Epithelial cell of prostate (primary cell): ENCODE measurements at places on chromosomes 6 and 20.

DNA sequence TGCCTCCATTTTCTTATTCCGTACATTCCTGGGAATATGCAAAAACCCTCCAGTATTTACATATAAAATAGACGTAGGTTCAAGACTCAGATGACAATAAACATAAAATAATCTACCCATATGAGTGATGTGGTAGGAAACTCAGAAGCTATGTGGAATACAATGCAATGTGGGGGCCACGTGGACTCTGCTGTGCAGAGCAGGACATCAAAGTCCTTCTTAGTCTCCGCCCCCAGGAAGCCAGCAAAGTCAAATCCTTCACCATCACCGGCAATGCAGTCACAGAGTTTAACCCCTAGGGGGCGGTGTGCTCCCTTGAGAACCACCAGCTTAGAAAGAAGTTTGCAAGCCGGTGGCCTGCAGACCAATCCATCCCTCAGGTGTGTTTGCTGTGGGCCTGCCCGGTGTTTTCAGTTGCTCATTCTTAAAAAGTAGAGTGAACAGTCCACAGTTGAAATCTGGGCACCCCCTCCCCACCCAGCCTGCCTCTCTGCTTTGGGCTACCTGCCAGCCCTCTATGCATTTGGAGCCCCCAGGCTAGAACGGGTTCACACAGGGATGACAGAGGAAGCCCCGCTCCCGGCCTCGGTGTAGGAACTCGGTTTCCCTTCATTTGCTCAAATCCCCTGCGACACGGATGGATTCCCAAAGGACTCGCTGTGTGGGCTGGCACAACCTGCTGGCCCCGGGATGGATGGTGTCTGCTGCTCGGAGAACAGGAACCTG is 59.9 kb downstream of the SULF2 start:
- peak; percentile 33 for DNase-seq

- DNase-seq = no peak
Observed at GRCh38 chr6:158161566-158162254, 6.4 kb downstream of the SERAC1 start.

GRCh38 chr6:96898241-96898851 is 655 bp upstream of the NDUFAF4 start:
- no peak for DNase-seq

- no peak for DNase-seq
Observed at GRCh38 chr6:24229696-24230405, 103.8 kb downstream of the NRSN1 start.

DNA sequence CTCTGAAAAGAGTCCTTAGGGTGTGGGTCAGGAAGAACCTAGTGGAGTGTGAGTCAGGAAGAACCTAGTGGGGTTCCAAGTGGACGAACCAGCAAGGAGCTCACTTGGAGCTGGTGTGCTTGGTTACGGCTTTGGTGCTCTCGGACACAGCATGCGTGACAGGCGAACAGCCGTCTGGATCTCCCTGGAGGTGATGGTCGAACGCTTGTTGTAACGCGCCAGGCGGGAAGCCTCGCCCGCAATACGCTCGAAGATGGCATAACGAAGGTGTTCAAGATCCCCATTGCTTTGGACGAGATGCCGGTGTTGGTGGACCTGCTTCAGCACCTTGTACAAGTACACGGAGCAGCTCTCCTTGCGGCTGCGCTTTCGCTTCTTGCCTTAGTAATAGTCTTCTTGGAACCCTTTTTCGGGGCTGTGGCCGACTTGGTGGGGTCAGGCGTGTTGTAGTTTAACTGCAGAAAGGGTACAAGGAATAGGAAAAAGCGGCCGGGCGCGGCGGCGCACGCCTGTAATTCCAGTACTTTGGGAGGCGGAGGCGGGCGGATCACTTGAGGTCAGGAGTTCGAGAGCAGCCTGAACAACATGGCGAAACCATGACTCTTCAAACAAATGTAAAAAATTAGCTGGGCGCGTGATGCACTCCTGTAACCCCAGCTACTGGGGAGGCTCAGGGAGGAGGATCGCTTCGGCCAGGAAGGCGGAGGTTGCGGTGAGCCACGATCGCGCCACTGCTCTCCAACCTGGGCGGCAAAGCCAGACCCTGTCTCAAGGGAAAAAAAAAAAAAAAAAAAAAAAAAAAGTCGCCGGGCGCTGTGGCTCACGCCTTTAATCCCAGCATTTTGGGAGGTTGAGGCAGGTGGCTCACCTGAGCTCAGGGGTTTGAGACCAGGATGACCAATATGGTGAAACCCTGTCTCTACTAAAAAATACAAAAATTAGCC is 48.0 kb downstream of the OR2B2 start:
- no peak for DNase-seq

DNA sequence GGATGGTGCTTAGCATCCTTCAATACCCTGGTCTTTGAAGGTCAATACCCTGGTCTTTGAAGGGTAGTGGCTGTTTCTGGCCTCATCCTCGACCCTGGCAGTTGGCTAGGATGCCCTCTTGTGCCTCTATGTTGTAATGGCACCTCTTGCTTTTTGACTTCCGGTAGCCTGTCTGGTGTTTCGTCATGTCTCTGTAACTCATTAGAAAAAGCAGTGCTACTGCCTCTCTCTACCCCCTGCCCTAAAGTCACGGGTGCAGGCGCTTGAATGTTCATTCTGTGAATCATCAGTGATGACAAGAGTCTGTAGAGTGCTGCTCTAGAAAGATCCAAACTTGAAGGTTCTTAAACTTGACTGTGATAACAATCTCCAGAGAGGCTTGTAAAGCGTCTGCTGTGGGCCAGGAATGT is 28.3 kb downstream of the RSPO4 start:
- DNase-seq = peak; percentile 34

DNA sequence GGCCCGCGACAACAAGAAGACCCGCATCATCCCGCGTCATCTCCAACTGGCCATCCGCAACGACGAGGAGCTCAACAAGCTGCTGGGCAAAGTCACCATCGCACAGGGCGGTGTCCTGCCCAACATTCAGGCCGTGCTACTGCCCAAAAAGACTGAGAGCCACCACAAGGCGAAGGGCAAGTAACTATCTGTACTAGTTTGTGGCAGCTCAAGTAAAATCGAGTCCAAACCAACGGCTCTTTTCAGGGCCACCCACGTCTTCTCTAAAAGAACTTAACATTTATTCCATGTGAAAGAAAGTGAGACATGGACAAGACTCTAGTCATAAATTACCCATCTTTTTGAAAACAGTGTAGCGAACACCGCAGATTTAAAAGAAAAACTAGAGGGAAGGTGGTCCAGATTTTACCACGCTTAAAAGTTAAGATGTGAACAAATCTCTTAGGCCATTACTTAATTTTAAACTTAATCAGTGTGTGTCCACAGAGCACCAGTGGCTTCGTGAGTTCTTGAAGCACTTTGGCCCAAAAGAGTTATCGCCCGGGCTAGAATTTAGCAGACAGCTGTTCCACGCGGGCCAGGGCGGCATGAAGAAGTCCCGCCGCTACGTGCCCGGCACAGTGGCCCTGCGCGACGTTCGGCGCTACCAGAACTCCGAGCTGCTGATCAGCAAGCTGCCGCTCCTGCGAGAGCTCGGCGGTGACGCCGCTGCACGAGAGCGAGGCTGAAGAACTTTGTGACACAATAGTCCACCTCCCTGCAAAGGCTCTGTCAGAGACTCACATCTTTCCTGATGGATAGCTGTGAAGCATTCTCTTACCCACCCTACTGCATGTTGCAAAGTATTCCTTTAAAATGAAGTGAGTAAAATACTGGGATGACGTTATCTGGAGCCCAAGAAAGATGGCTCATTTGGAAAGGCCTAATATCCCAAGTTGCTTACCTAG is 113.9 kb upstream of the PRSS16 start:
- DNase-seq = no peak

DNA sequence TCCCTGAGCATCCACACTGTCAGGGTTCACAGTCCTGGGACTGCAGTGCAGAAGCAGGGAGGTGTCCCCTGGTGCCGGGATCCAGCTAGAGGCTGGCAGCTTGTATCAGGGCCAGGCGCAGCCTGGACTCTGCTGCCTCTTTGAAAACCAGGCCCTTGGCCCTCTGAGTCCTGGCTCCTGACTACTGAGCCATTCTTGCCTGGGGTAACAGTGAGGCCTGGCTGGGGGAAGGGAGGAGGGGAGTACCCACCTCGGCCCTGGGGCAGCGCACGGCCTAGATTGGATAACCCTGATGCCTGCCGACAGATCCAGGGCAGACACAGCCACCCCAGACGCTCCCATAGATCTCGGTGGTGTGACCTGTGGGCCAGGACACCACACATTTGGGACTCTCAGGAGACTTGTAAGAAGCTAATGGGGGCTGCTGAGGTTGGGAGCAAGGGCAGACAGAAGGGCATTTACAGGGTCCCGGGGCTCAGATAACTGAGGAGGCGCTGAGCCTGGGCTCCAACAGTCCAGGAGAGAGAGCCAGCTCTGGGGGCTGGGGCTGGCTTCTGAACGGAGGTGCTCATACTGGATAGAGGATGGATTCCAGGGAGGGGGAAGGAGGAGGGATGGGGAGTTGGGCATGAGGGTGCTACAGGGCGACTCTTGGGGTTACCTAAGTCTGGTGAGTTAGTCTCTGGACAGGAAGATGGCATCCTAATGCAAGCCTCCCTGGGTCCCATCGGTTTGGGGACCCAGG is 30.5 kb downstream of the SPDEF start:
- no peak for DNase-seq
